ENCODE measurements at places on chromosomes 7 and 10.

GRCh38 chr10:125828311-125828710 lies 5.0 kb downstream of the BCCIP start:
- DNase-seq: no peak

GRCh38 chr10:103918053-103918846 lies at the start of gene STN1:
Gene STN1 (minus strand): TSS chr10:103918184. CDS start chr10:103917594, 590 bp downstream.
- peak; percentile 76 for DNase-seq

DNA sequence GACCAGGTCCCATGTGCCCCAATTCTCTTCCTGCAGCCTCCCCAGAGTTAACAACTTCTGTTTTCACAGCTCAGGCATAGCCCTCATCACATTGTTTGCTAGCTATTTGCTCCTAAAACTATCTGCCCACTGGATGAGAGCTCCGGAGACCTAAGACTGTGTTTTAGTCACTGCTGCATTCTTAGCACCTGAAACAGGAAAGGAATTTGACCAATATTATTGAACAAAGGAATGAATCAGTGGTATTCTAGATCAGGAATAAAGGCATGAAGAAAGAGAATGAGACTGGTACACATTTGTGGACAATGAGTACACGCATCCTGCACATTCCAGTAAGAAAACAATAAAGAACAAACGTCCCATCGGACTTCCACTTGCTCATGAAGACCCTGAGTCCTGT lies 54.8 kb downstream of the PPP1R17 start:
- no peak for DNase-seq

DNA sequence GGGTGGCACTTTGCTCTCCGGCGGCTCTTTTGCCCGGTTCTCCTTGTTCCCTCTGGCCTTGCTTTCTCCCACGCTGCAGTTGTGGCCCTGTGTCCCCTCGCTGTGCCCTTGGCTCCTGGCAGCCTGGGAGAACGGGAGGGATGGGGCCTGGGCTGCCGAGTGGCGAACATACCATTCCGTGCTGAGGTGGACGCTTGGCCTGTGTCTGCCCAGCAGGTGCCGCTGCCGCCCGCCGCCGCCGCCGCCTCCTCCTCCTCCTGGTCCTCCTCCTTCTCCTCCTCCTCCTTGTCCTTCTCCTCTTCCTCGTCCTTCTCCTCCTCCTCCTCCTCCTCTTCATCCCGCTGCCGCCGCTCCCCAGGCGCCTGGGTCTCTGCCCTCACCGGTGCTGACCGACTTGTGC lies 36.0 kb downstream of the AGAP3 start:
- DNase-seq: no peak

- no peak for DNase-seq
Measured at GRCh38 chr7:22895140-22895827, 72.6 kb upstream of the TOMM7 start.

DNA sequence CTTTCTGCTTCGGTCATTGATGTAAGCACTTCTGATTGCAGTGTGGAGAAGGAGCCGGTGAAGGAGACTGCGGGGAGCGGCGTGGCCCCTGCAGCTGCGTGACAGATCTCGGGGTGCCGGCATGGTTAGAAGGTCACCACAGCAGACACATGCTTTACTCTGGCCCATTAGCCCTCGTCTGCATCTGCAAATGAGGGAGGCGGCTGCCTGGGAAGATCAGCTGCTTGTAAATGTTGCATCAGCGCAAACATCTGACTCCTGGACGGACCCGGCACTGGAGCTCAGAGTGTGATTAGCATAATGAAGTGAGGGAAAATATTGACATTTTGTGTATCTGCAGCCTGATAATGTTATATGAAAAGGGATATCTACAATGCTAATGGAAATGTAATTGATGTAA lies 30.5 kb upstream of the MNX1 start:
- DNase-seq: no peak

GRCh38 chr7:65910237-65910636 lies 37.4 kb downstream of the VKORC1L1 start:
- DNase-seq: no peak

GRCh38 chr7:88132725-88133124 lies 87.1 kb downstream of the SRI start:
- no peak for DNase-seq

- no peak for DNase-seq
Measured at GRCh38 chr7:34137176-34137575, 231.8 kb downstream of the BMPER start.

- DNase-seq: no peak
Measured at GRCh38 chr7:101241443-101242349, 3.2 kb downstream of the FIS1 start.

- DNase-seq: no peak
Measured at GRCh38 chr7:36852017-36852416, 127.7 kb upstream of the AOAH start.
